NCI-H2029 (cell line): ENCODE measurements at places on chromosomes 1 and 21.

DNA sequence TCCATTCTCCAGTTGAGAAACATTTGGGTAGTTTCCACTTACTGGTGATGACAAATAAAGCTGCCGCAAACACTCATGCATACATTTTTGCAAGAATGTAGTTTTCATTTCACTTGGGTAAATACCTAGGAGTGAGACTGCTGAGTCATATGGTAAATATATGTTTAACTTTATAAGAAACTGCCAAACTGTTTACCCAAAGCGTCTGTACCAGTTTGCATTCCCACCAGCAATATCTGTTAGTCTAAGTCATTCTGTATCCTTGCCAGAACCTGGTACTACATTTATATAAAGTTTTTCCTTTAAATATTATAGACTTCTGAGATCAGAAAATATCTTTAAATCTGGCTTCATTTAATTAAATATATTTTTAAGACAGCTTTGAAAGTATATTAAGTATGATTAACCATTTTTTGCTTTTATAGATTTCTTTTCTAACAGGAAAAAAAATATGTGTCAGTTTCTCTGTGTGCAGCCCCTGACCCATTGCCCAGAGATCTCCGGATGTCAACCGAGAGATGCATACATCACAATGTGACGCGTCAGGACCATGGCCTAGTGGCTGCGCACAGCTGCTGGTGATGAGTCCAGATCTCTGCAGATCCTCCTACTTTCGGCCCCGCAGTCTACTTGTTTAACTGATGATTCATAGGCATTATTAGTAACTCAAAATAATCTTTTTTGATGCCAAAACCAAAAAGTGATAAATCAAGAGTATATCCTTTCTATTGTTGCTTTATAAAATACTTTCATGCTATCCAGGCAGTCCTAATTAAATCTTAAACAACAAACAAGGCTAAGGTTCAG lies 227.1 kb upstream of the MAP1LC3C start:
- no peak for DNase-seq

- DNase-seq: no peak
These were observed 19.5 kb upstream of the PADI3 start for GRCh38 chr1:17229379-17229778.

- no peak for DNase-seq
These were observed 47.6 kb upstream of the PPP2R5A start for GRCh38 chr1:212237651-212238050.

GRCh38 chr1:66439031-66439740 lies 94.8 kb upstream of the SGIP1 start:
- DNase-seq: no peak

DNA sequence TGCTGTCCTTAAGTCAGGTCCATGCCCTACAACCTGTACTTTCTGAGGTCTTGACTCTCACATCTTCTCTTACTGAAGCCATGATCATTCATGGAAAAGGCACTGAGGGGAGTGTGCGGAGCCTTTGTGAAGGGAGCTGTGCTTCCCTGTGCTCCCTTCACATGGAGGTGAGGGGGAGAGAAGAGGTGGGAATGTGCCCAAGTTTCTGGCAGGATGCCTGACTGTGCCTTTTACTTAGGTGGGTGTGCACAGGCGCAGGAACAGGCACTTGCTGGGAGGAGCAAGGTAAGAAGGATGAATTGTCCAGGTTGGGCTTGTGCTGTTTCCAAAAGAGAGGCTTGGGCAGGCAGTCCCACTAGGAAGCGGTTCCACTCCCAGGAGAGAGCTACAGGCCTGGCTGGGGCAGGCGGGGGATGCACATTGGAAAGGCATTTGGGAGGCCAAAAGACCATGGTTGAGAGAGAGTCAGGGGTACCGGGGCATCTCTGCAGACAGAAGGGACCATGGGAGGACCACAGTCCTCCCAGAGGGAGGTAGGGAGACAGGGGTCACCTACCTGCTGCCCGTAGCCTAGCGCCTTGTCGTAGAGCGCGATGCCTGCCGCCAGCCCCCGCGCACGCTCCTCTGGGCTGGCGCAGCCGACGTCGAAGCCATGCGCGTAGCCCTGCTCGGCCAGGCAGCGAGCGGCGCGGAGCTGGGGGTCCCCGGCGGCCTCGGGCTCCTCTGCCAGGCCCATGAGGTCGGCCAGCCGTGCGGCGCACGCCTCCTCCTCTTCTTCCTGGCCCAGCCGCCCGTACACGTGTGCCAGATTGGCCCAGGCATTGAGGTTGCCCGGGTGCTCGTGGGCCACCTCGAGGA lies 853 bp downstream of the TTC22 start:
- DNase-seq: no peak

DNA sequence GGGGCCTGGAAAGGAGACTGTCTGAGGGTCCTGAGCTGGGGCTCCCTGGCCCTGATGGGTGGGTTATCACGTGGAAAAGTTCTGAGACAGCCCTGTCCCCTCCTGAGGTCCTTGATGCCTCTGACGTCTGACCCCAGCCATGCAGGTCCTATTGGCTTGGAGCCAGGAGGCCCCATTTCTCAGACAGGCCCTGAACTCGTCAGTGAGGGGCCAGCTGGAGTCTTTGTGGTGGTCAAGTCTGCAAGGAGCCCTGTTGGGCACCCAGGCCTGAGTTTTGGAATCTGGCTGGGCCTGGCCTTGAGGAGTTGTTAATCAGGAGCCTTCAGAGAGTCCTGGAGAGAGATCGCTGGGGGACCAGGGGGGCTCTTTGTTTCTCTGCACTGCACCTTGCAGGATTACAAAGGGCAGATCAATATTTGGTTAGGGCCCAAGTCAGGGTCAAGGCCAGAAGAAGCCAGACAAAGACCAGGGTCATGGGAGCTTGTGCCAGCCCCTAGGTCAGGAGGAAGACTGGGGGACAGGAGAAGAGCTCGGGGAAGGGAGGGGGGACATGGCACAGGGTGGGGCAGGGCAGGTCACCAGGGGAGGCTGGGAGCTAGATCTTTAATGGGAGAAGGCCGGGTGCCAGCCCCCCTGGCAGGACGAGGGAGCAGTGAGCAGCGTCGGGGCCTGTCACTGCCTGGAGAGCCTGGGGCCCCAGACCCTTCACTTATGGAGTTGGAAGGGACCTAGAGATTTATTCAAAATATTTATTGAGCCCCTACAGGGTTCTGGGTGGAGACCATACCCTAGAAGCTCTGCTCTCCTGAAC lies 83.2 kb downstream of the PTPRU start:
- DNase-seq: no peak

- DNase-seq: no peak
These were observed 39.3 kb downstream of the TP73 start for GRCh38 chr1:3691421-3692204.

GRCh38 chr1:210123383-210123782 lies 109.2 kb upstream of the SERTAD4 start:
- DNase-seq: no peak

GRCh38 chr1:100383743-100384405 lies 31.6 kb downstream of the CDC14A start:
- DNase-seq: peak; percentile 20

DNA sequence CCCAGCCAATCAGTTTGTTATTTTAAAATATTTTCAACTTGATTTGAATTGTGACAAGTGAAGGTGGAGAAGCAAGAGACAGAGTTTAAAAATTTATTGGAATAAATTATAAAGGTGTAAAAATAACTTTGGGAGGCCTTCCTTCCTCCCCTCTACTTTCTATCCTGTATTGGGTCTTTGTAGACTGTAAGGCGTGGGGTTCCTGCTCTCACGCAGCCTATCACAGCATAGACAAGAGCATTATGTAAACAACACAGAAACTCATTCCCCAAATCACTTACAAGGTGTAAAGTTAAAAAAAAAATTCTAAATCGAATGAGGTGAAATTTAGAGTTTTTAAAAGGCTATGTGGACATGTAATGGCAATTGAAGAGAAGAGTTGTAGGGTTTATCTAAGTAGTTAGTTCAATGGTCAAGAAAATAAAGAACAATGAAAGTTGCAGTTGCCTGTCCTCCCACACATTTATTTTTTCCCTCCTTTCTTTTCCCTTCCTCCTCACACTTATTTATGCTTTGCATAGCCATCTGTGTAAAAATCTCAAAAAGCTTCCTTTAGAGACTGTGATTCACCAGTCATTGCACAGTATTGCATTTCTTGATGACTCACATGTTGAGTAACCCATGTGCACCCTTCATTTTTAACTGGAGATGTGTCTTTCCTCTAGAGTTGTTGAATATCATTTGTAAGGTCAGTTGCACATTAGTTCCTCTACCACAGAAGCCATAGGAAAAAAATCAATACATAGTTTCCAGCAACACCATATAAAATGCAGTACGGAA lies 242.2 kb downstream of the PTPRC start:
- DNase-seq: no peak

GRCh38 chr21:39095681-39096080 lies 87.6 kb downstream of the PSMG1 start:
- DNase-seq: no peak

DNA sequence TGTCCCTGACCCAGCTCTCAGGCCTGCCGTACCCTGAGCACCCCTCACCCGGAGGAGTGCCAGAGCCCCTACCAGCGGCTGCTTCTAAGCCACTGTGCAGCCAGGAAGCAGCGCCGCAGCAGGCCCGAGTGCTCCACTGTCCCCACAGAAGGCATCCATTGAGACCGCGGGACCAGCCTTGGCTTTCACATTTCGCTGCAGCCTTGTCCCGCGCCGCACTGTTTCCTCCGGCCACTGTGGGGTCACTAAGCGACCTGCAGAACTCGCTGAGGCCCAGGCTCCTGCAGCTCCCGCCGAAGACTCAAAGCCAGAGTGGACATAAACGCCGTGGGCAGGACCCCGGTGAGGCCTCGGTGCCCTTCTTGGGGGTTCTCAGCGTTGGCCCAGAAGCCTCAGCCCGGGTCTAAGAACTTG lies 3.0 kb downstream of the ALX3 start:
- DNase-seq: no peak

GRCh38 chr1:56073206-56073605 lies 506.2 kb downstream of the PLPP3 start:
- no peak for DNase-seq

DNA sequence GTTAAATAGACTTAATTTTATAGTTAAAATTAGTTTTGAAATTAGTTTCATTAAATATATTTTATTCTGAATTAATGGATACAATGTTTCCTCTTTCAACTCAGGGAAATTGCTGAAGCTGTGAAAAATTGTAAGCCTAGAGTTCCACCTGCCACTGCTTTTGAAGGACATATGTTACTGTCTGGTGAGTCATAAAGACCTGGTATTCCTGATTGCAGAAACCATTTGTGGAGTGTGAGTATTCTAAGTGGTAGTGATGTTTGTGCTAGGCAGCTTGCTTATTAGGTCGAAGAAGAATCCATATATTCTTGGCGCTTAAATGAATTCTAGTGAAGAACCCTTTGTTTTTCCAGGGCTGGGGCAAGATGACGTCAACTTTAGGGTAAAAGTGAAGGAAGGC lies 34.0 kb downstream of the MTR start:
- DNase-seq: no peak

DNA sequence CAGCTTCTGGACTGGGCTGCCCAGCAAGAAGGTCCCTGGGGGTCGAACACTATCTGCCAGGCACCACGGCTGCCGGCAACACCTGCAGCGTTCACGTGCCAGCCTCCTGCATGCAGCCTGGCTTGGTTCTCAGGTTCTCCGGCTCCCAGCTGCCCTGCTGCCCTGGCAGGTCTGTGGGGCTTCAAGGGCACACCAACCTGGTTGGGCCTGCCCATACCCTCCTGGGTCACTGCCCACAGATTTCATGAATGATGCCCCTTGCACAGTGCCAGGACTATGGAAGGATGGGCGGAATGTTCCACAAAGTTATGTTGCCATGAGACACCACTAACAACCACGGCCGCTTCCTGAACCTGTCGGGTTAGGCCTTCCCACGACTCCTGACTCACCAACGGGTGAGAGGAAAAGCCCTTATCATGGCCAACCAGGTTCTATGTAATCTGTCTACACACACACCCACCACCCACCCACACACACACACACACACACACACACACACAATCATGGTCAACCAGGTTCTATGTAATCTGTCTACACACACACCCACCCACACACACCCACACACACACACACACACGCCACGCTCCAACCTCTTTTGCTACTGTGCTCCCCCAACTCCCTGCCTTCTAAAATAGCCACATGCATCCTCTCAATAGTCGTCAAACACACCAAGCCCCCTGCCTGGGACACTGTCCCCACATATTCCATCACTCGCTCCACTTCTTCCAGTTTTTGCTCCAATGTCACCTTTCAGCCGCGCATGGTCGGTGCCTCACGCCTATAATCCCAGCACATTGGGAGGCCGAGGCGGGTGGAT lies 32.2 kb downstream of the HSPG2 start:
- peak; percentile 32 for DNase-seq

- no peak for DNase-seq
These were observed 164.4 kb downstream of the NTPCR start for GRCh38 chr1:233114860-233115259.

DNA sequence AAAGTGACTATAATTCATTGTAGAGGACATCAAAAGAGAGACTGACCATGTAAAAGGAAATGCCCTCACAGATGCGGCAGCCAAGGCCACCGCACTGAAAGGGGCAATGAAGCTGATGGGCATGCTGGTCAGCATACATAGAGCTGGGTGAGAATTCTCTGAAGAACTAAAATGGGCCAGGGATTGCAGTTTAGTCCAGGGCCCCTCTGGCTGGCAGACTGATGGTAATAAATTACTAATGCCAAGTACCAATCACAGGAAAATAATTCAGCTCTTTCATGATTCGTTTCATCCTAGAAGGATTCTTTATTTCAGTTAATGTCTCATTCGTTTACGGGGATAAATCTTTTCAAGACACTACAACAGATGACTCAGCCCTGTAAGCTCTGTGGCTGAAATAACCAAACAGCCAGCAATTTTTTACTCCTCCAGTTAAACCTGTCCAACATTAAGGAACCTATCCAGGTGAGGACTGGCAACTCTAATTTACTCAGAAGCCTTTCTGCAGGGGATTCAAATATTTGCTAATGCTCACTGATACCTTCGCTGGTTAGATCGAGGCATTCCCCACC lies 56.9 kb upstream of the MAP1LC3C start:
- no peak for DNase-seq

DNA sequence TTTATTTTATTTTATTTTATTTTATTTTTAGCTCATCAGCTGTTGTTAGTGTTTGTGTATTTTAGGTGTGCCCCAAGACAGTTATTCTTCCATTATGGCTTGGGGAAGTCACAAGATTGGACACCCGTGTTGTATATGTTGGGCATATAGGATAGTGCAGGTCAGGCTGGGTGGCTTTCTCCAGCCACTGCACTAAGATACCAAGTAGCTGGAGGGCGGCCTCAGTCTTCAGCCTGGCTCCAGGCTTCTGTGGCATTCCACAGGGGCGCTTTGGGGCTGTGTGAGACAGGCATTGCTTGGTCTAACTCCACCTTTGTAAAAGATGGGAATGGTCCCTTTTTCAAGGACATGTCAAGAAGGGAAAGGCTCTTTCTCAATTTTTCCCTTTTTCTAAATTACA lies 16.5 kb downstream of the RRP1B start:
- DNase-seq: no peak

DNA sequence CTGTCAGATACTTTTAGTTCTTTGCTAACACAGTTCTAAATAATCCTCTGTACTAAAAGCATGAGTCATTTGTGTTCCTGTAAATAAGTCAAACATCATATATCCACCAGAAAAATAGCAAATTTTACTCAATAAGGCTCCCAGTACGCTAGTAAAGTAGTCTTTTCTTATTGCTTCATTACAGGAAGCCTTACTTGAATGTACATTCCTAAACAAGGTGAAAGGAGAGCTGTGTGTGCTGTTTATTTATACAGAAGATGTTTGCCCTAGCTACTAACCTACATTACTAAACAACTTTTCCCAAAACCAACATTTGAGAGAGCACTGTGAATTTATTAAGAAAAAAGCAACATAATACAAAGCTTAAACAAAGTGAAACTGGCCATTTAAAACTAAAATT lies 52.0 kb downstream of the ZNHIT6 start:
- no peak for DNase-seq

- DNase-seq: no peak
These were observed 71.0 kb downstream of the ACTL8 start for GRCh38 chr1:17826165-17826488.
